ENCODE measurements at places on chromosomes 7 and 10. TPM values are rescaled to one million over a fixed set of nuclear protein-coding genes. Genes with fewer than 3 reads are reported as not detected.

DNA sequence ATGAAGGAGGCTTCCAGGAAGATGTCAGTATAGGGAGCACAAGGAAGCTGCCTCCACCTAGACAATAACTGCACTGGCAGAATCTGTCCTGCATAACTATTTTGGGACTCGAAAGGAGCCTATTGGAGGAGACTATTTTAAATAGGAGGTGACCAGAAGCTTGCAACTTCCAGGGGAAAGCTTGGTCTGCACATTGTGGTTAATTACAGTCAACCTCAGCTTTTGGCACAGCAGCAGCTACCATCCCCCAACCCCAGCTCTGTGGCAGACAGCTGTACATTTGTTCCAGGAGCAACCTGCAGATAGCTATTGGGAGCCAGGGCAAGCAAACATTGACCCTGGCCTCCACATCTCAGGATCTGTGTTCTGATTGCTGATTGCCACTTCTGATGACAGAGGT is 46.3 kb upstream of the NANOS1 start:
- no peak for DNase-seq

GRCh38 chr7:96657347-96658021 is 52.2 kb downstream of the SEM1 start:
- DNase-seq: peak; percentile 57

GRCh38 chr10:70576803-70577517 is 25.6 kb downstream of the PRF1 start:
- no peak for DNase-seq

- DNase-seq: no peak
These were observed 44.1 kb upstream of the DMTF1 start for GRCh38 chr7:87107949-87108776.

- no peak for DNase-seq
These were observed 72.3 kb downstream of the PRPF18 start for GRCh38 chr10:13658871-13659685.

GRCh38 chr7:80334908-80335307 is 177.0 kb downstream of the GNAT3 start:
- DNase-seq: no peak

- DNase-seq: no peak
These were observed 274.7 kb downstream of the HDAC9 start for GRCh38 chr7:18770154-18770811.

DNA sequence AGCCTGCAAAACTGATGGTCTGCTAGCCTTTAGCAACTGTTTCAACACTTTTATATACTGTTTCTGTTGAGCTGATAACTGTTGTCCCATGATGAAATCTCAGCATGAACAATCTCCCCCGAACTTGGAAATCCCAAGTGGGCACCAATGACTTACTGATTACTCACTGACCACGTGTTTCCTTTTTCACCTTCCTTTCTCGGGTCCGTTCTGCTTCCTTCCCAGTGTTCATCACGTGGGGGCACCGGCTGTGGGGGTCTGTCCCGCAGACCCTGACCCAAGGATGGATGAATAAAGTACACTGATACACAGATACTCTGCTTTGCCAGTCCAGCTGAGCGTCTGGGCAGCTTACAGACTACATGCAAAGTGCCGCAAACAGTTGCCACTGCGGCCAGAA is 39.0 kb upstream of the RASGEF1A start:
- DNase-seq: no peak

DNA sequence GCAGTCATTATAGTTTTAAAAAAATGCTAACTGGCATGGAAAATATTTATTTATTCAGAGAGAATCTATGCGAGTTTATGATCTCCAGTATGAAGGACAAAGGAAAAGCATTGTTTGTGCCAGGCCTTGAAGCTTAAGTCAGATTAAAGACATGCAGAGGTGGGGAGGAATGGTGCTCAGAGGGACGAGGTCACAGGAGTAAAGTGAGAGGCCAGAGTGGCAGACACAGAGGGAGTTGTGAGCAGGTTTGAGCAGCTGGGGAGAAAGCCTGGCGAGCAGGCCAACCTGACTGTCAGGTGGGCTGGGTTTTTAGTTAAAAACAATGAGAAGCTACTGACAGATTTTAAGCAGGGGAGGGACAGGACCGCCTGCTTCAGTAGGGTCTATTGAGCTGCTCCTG is 6.8 kb upstream of the CCNY start:
- no peak for DNase-seq

- no peak for DNase-seq
These were observed 8.8 kb downstream of the PARP12 start for GRCh38 chr7:140053812-140054539.

DNA sequence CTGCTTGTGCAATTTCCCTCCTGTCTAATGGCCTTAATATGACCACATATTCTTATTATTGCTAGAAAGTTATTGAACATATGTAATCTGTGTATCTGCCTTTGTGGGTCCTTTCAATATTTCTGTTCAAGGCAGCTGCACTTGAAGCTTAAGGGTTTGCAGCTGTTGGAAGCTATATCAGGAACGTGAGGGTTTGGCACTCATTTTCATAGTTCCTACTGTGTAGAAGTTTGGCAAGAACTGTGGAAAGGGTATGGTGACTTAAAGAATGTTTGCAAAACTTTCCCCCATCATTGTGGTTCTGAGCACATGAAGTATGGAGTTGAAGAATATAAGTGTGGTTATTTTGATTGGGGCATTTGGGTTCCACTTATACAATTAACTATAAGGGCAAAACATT is 144.7 kb upstream of the SEMA3A start:
- DNase-seq: no peak

GRCh38 chr7:130649004-130649790 is 19.4 kb downstream of the COPG2 start:
- no peak for DNase-seq

Gene LLCFC1
- polyA plus RNA-seq: not detected

Gene TBXAS1
- polyA plus RNA-seq: 0.86 TPM

All from H1 (cell line).